ENCODE measurements at places on chromosomes 12 and 14.

- no peak for DNase-seq
Observed at GRCh38 chr14:67387195-67387594, 24.8 kb downstream of the PLEK2 start.

DNA sequence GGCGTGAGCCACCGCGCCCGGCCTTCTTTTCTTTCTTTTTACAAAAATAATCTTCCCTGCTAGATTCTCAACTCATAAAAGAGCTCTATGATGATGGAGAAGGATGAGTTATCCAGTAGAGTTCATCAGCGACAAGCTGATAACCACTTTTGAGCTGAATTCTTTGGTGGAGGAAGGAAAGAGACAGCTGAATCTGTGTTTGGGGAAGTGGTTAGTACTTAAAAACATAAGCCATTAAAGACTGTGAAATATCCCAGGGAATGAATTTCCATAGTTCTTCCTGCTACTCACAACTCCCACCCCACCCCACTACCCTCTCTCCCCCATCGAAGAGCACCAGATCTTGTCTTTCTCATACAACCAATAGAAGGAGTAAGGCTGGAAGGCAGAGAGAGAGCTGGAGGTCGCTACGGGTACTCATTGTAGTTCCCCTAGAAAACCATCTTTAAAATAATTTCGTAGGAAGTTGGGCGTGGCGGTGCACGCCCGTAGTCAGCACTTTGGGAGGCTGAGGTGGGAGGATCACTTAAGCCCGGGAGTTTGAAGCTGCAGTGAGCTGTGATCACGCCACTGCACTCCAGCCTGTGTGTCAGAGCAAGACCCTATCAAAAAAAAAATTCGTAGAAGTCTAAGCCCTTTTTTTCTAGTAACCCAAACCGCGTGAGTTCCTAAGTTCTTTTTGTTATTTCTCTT lies 647 bp upstream of the ESPL1 start:
- no peak for DNase-seq

- no peak for DNase-seq
Observed at GRCh38 chr12:4059898-4060568, 186.8 kb upstream of the PARP11 start.

- DNase-seq: no peak
Observed at GRCh38 chr12:75970310-75970709, 61.3 kb downstream of the PHLDA1 start.

GRCh38 chr14:34650786-34651584 lies 21.0 kb upstream of the SNX6 start:
- DNase-seq: no peak

DNA sequence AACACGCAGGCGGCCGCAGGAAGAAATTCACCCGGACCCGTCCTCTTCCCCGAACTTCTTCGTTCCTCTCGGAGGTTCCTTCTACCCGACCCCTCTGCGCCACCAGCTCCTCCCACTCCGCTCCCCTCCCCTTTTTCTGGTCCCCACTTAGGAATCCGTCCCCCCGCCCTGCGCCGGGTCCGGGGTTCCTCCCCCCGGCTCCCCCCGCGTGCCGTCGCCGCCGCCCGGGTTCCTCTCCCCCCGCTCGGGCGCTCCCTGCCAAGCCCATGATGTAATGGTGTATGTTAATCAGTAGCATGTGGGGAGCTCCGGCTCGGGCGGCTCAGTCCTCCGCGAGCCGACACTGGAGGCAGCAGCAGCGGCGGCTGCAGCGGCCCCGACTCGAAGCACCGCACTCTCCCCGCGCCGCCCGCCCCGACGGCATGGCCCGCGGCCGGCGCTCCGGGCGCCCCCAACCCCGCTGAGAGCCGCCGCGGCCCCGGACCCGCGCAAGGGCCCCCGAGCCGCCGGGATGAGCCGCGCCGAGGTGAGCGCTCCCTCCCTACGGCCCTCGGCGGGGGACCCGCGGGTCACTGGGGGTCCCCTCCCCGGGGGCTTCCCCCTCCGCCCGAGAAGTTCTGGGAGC lies 1.0 kb upstream of the SAMD4A start:
- DNase-seq: peak; percentile 43

DNA sequence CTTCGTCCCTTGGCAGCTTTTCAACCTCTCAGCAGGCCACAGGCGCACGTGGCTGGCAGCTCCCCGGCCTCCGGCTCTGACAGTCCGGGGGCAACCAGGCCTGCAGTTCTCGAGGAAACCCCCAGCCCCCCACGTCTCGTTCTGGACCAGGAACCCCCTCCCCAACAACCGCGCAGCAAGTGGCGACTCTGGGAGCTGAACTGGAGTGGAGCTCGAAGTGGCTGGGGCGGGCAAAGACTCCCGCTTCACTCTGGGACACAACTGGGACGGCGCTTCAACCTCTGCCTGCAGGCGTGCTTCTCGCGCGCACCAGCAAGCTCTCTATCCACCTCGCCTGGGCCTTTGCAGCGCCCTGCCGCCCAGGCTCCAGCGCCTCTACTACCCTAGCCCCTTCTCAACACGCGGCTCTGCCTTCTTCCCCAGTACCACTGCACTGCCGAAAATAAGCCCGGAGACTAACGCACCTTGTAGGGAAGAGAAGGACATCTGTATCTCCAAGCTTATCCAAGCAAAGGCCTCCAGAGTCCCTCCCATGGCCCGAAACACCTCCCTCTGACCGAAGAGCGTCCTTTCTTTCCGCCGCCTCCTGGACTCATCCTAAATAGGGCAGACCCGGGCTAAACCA lies 2.4 kb upstream of the NKX2-1 start:
- DNase-seq: no peak

DNA sequence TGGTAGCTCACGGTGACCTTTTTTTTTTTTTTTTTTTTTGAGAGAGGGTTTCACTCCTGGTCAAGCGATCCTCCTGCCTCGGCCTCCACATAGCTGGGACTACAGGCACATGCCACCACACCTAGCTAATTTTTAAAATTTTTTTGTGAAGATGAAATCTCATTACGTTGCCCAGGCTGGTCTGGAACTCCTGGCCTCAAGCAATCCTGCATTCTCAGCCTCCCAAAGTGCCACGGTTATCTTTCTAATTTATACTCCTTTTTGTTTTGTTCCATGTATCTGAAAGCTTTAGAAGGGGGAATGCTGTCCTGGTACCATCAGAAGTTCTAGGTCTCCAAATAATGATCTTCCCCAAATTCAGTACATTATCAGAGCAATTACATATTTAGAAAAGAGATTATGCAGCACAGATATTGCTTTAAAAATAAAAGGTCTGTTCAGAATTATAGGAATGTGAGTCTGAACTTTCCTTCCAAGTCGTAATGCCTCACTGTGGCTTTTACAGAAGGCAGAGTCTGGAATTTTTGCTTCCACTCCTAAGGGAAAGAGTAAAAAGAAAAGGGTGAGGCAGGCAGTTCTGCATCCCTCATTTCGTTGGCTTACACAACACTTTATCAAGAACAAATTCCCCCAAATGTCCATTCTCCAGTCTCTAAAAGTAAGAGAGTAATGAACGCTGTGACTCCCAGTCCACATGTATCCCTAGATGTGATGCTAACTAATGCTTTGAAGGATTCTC lies 73.0 kb downstream of the GCH1 start:
- DNase-seq: no peak

DNA sequence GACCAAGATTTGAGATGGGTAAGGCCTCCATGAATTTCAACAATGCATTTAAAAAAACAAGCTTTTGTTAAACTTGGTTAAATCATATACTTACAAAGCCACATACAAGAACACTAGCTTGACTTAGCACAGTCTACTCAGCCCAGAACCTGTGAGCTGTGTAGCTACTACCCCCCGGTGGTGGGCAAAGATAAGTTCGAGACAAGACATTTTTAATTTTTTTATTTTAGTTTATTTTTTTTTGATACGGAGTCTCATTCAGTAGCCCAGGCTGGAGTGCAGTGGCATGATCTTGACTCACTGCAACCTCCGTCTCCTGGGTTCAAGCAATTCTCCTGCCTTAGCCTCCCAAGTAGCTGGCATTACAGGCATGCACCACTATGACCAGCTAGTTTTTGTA lies 3.7 kb upstream of the NECAP1 start:
- peak; percentile 9 for DNase-seq

DNA sequence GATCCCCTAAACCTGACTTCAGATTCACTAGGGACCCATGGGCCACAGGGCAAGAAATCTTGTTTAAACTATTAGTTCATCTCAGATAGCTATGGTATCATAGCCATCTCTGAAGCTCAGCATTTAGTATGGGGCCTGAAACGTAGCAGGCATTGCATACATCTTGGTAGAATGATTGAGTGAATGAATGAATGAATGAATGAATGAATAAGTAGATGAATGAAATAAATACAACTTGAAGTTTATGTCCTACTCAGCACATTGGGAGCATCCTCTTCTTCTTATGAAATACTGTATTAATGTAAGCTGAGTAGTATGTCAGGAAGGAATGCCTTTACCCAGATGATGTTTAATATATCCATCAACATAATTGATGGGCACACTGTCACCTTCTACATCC lies 175.4 kb upstream of the EEA1 start:
- no peak for DNase-seq

DNA sequence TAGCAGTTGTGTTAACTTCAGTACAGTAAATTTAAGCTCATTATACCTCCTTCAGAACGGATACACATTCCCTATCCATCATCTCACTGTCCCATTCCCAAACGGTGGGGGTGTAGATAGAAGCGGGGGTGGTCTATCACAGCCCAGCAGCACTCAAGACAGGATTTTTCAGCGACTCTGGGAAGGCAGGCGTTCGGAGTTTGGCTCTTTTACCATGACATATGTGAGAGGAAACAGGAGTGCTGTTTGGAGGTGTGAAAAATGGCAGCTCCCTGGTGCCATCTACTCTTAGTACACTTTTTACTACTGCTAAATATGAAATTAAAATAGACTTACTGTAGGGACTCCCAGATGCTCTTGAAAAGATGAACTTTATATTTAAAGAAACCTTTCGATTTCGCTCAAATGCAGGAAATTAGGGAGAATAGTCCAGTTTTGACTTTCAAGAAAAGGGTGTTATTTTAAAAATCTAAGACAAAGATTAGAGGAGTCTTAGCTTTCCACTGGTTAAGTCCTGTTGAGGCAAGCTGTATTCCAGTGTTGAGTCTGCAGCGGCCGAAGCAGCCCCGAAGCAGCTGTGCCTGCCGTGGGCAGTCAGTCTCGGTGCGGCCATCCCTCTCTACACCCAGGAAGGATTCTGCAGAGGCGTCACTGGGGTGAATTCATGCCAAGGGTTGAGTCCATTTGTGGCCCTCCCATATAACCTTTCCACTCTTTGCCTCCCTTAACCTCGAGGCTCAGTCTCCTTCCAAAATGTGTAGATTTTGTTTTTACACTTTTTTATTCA lies 42.1 kb downstream of the KCNMB4 start:
- no peak for DNase-seq

DNA sequence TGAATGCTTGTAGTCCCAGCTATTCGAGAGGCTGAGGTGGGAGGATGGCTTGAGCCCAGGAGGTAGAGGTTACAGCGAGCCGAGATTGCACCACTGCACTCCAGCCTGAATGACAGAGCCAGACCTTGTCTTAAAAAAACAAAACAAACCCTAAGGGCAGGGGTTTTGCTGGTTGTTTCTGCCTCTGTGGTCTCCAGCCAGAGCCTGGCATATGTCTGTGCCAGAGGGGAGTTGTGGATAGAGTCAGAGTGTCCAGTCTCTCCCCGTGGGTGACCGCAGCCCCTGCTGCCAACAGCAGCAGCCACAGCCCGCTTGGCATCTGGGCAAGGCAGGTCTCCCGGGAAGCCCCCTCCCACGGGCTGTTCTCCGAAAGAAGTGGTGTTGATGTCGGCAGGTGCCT lies 37.6 kb downstream of the MVK start:
- DNase-seq: no peak

DNA sequence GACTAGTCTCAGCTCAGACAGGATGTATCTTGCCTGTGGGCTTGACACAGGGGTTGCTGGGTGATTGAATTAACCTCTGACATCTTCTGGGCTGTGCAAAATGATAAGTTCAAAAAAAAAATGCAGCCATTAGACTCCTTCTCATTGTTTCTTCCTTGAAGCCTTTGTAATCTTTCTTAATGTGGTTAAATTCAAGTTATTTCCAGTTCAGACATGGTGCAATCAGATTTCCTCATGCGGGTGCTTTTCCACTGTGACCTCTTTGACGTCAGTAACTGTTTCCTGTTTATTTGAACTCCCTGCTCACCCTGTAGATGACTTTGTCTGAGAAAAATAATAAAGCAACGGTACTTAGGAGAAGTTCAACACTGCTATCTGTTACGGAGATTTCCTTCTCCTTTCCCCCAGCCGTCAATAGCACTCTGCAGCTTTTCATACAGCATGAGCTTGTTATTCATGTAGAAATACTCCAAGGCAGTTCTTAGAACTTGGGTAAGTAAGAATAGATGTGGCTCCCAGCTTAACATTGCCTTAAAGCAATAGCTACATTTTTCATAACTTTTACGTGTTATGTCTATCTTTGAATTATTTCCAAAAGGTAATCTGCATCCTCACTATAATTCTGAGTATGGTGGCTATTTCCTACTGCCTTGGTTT lies 155.5 kb downstream of the PRKCH start:
- DNase-seq: no peak

- no peak for DNase-seq
Observed at GRCh38 chr12:111409780-111410430, 4.2 kb downstream of the SH2B3 start.

- peak; percentile 83 for DNase-seq
Observed at GRCh38 chr12:102948941-102949352, 8.5 kb upstream of the ASCL1 start.

GRCh38 chr12:106248312-106248845 lies 559 bp upstream of the CKAP4 start:
- peak; percentile 72 for DNase-seq

DNA sequence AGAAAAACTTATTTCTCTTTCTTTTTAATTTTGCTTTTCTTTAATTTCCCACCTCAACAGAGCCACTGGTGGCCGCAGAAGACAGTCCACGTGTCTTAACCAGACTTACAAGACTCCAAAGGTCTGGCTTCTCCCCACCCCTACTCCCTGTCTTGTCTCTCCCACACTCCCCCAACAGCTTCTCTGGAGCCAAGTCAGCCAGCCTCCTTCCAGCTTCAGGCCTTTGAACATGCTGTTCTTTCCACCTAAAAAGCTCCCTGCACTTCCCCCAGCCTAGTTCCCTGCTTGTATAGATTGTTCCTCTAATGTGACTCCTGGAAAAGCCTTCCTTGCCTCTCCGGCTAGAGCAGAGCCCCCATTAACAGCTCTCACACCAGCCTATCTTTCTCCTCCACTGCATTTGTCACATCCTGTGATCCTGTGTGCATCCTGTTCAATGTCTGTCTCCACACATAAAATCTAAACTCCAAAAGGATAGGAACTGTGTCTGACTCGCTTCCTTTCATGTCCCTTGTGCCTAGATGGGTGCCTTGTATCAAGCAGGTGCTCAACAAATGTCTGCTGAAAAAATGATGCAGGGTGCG lies 7.8 kb upstream of the DYNLL1 start:
- DNase-seq: no peak

GRCh38 chr12:59615392-59616165 lies 19.8 kb downstream of the SLC16A7 start:
- DNase-seq: no peak

GRCh38 chr14:80378084-80378690 lies 166.9 kb upstream of the DIO2 start:
- DNase-seq: no peak

DNA sequence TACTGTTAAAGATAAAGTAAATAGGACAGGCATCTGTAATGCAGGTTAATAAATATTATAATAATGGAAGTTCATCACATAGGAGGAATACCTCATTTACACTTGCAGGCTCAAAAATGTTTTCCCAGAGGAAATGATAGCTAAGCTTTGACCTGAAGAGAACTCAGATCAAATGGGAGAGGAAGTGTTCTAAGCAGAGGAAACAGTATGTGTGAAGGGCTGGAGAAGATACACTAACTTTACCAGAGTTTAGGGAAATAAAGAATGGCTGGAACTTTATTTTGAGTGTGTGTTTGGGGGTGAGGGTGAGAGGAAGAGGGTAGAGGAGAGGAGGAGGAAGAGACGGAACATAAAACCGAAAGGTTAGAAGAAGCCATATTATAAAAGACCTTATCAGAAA lies 34.0 kb upstream of the AP4S1 start:
- no peak for DNase-seq
